Activated CD4-positive, alpha-beta T cell treated with anti-CD3 and anti-CD28 coated beads for 4 hours (primary cell): ENCODE measurements at places on chromosomes 2 and 18.

GRCh38 chr18:38611036-38611964 lies 1045.7 kb upstream of the CELF4 start:
- no peak for DNase-seq

DNA sequence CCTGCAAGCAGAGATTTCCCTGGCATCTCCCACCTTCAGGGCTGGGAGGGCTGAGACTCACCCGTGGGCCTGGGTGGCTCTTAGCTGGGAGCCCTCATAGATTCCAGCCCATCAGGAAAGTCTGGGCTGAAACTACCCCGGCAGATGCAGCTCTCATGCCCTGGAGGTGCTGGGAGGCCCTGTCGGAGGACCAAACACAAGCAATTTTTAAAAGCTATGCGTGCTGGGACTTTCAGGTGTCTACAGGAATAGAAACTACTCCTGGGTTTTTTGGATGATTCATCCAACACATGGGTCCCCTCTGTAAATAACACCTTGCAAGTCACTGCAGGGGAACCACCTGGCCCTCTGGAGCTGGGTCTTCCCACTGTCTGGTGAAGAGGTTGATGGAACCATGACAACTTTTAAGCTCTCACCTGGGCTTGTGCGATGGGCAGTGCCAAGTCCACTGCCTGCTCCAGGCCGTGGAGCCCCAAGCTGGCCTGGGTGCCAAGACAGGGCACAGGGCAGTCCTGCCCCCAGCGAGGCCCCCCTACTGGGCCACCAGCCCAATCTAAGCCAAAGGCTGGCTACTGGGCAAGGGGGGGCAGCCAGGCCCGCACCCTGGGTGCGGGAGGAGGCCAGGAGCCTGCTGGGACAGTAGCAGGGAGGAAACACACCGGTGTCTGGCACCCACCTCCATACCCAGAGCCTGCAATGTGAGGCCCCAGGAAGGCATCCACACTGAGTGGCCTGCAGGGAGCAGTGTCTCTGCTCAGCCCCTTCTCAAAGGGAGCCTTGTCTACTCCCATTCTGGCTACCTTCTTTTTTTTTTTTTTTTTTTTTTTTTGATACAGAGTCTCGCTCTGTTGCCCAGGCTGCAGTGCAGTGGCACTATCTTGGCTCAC lies 1.1 kb upstream of the GPR55 start:
- DNase-seq = no peak

DNA sequence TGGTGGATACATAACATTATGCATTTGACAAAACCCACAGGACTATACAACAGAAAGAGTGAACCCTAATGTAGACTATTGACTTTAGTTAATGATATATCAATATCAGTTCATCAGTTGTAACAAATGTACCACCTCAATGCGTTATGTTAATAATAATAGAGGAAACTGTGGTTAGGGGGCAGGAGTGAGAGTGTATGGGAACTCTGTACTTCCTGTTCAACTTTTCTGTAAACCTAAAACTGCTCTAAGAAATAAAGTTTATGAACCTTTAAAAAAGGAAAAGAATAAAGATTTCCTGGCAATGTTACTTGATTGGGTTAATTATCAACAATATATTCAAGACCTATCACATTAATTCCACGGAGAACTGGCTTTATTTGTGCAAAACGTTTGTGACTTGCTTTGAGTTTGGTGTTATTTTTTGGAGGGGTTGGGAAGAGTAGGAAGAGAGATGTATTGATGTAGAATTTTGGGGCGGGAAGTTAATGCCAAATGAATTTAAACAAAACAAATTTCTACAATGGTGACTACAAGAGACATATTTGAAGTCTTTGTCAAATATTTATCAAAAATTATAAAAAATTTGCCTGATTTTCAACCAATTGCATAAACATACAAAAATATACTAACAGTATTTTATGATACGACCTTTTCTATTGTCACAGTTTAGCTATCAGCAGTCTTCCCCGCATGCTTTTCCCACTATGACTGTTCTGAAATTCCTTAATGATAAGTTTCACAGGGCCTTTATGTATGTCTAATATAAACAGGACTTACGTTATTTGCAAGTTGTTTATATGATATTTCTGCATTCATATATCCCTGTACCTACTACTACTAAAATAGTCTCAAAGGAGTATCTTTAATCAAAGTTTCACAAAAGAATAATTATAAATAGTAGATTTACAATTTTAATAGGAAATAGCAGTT lies 2.1 kb upstream of the RTN4 start:
- DNase-seq = no peak

DNA sequence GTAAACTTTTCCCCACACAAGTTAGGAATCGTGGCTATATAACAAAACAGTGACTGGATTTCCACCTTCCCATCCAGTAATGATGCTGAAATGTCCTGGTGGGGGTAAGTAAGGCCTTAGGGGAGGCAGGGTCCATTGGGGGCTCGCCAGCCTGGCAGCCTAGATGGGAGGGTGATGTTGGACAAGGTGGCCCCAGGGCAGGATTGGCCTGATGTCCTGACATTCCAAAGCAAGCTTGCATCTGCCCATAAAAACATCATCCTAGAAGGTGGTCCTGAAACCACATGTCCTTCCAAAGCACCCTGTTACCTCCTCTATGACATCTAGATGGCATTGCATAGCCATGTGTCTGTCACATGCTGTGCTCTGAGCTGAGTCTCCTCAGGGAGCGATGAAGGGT lies 54.1 kb upstream of the RAB6C start:
- DNase-seq = no peak

GRCh38 chr2:157333304-157334047 lies 7.9 kb upstream of the ERMN start:
- no peak for DNase-seq

DNA sequence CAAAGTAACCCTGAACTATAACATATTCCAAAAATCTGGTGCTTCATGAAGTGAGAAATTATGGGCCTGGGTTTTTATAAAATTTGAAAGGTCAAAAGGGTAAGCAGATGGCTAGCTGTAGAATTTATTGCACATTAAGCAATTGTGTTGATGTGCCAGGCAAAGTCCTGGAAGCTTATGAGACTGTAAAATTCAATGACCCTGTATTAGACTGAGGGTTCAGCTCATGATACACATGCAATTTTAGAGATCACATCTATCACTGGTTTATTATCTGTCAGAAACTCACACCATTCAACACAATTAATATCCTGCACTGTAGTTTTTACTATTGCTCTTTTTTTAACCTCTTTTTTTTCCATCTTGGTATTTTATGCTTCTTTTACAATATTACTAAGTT lies 1162.6 kb upstream of the SLC39A10 start:
- no peak for DNase-seq

GRCh38 chr2:98518101-98518500 lies 73.4 kb downstream of the INPP4A start:
- DNase-seq = peak; percentile 62

DNA sequence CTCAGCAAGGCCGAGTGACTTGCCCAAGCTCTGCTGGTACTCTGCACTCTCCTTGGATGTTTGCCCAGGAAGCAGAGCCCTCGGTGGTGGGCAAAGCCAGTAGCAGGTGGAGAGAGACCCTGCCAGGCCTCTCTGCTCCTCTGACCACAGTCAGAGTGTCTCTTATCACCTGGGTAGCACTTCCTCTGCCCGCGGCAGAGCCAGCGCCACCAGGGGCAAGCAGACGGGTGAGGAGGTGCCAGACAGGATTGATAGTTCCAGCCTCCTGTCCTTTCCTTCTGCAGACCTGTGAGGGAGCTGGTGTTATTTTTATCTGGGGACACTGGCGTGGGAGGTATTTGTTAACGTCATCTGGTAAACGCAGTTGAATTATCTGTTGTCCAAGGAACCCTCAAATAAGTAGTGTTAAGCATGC lies 152.9 kb downstream of the SMAD7 start:
- no peak for DNase-seq

DNA sequence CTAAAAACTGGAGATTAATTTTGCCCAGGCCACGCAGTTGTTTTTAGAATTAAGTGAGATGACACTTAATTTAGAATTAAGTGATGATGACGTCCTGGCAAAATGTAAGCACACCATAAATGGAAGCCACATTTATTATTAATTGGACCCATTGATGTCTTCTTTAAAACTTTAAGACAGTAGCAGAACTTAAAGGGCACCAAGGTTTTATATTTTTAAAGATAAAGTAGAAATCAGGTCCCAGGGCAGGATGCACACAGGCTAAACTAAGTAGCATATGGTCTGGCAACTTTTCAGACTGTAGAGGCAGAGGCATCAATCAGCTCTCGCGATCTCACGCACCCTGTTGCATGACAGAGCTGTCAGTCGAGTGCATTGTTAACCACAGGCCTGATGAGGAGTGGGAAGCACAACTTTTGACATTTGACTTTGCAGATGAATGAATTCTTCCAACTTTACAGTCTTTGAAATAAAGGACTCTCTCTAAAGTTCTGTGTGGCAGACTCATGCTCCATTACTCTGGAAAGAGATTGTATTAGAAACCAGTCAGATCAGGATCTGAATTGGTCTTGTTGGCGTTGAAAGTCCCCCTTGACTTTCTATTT lies 232.4 kb downstream of the CD226 start:
- DNase-seq = no peak

DNA sequence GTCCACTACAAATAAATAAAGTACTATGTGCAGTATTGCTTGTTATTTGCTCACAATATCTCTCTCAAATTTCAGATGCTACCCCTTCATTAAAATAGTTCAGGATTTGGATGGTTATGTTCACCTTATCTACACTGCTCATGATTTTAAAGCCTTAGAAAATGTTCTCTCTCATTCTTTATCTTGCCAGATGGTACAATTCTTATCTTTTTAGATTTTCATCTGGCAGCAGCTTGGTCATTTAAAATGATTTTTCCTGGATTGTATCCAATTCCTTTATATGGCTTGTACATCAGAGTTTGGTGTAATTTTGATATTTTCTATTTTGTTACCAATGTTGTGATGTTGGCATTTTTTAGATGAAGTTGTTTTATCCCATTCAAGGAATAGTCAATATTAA lies 10.1 kb upstream of the ADAM23 start:
- no peak for DNase-seq

DNA sequence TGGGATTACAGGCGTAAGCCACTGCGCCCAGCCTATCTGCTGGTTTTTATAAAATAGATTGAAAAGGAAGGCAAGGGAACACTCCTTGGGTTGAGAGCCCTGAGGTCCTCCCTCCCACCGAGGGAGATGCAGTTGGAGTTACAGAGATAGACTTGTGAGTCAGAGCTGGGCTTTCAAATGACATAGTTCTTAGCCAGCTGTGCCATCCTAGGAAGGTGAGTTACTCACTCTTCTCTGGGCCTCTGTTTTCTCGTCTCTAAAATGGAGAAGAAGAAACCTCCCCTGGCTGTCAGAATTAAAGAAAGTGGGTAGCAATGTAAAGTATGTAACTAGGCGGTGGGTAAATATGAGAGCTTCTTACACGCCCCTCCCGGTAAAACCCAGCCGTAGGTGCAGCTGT lies 2.4 kb downstream of the LRRFIP1 start:
- no peak for DNase-seq
